ENCODE measurements at places on chromosomes 2 and 18.
A peak's percentile ranks its signal among the peaks of the same experiment; 100 is the strongest.

DNA sequence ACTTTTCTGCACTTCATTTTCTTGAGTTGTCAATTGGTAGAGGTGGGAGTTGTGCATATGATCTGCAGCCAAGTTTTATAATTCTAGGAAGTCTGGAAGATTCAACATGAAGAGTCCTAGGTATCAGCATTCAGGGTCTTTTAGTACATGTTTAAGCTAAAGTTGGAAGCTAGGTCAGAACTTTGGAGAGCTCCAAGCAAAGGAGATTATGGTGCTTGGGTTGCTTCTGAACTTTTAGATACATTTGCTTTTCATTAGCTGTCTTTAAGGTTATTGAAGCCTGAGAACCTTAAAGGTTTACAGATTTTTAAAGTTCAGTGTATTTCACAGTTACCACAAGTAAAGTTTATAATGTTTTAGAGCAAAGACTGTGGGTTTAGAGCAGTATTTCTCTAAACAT, 85.5 kb downstream of the EPC2 start:
- DNase-seq, result no peak

- DNase-seq, result peak; percentile 12
Measured at GRCh38 chr2:158015428-158016076, 86.1 kb upstream of the UPP2 start.

DNA sequence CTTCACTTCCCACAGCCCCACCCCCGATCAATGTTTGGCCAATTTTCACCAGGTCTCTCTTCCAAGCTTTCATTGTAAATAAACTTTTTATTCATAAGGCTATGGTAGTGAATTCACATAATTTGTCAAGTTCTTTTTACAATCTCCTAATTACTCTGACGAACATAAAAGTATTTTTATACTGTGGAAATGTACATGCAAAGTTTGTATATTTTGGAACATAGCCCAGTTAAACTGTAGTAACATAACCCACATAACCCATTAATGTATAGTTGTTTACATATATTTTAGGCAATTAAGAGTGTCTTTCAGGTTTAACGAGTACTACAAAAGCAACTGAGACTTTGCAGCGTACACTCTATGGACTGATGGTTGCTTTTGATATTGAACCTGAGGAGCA, 228.3 kb upstream of the ERBB4 start:
- DNase-seq, result no peak

DNA sequence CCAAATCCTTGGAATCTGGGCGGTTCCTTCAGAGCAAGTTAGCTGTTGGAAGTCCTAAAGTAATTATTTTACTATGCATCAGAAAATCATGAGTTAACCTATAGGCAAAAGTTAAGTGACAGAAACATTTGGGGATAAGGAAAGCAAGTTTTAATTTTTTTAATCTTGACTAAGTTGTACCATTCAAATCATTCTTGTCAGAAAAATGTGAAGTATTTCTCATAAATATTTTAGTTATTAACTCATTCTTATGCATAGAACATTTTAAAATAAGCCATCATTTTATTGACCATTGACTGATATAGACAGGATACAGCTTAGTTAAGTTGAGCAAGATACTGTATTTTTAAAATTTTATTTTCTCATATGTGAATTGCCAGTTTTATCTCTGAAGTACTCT, 98.2 kb upstream of the FOSL2 start:
- DNase-seq, result no peak

DNA sequence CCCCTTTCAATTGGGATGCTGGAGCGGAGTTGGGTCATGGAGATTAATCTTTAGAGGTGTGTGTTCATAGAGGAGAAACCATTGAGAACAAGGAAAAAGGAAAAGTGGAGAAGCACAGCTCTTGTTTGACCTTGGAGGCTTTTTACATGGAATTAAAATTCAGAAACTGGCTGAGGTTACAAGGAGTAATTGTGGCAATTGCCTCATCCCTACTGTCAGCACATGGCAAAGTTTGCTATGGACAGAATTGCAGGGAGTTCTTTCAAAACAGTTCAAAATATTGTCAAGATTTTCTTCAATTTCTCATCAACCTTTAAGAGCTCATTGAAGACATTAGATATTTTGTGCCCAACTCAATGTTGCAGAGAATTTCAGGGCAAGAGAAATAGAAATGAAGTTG, 232.7 kb downstream of the SLC8A1 start:
- no peak for DNase-seq

GRCh38 chr2:19687017-19687659, 214.6 kb downstream of the TTC32 start:
- DNase-seq, result no peak

GRCh38 chr2:207901829-207902228, 123.5 kb downstream of the PLEKHM3 start:
- DNase-seq, result no peak

DNA sequence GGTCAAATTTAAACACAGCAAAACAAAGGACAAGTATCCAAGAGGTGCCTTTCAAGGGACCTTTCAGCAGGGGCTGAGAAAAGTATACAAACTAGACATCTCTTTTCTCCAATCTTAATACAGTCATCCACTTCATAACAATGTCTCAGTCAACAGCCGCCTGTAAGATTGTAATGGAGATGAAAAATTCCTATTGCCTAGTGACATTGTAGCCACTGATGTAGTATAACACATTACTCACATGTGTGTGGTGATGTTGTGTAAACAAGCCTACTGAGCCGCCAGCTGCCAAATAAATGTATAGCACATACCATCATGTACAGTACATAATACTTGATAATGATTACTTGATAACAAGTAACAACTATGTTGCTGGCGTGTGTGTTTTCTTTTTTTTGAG, 31.0 kb downstream of the VIT start:
- DNase-seq, result no peak

- DNase-seq, result no peak
Measured at GRCh38 chr2:84807063-84807485, 73.8 kb downstream of the TRABD2A start.

GRCh38 chr2:73285159-73285739, 971 bp upstream of the FBXO41 start:
- DNase-seq, result peak; percentile 25

GRCh38 chr2:8999102-8999446, 4.4 kb downstream of the MBOAT2 start:
- DNase-seq, result no peak

- no peak for DNase-seq
Measured at GRCh38 chr2:237715459-237715947, 83.1 kb upstream of the RBM44 start.

DNA sequence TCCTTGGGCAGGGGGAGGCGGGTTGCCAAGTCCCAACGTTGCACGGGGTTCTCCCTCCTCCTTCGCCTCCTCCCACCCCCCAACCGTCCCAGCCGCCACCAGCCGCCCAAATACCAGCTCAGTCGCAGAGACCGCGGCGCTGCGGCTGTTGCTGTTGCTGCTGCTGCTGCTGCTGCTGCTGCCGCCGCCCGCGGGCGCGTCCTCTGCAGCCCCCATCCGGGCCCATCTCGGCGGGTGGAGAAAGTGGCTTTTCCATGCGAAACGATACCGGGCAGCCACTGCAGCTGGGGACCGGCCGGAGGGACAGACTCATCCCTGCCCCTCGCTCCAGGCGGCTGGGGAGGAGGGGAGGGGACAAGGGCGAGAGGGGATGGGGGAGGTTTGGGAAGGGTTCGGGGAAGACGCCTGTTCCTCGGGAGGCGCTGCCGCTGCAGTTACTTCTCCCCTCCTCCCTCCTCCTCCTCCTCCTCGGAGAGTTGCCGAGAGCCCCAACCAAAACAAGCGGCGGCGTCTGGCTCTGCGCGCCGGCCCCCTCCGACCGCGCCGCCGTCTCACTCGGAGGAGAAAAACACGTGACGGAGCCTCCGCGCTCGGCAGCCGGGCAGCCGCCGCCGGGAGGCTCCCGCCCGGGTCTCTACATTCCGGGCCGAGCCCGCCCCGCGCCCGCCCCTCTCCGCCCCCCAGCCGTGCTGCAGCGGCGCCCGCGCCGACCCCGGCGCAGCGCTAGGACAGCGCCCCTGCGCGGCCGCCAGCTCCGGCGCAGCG, at the start of gene IRS1:
TSS of gene IRS1 (minus strand) at position 610 of the 765 bp plus-strand sequence. CDS start 1,082 bp downstream, outside the sequence.
- DNase-seq, result peak; percentile 64

DNA sequence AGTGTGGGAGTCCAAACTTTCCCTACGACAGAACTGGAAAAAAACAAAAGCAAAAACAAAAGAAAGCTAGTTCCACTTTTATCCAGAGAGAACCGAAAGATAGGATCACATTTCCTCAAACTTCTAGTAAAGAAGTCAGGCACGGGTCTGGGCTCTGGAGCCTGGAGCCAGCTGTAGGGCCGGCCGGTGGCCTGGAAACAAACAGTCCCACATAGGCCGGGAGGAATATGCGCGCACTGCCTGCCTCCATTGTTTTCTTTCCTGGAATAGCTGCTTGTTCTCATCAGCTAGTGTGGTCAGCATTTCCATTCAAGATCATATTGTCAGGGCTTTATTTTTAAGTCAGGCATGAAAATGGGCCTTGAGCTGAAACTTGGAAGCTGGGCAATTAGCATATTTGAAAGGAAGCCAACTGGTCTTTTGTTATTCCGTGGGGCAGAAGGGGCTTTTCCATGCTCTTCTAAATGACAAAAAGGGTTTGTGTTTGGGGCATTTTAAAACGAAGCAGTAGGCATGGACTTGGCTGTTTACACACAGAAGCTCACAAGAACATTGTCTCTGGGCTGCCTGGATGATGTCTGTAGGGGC, 58.7 kb upstream of the RFX8 start:
- DNase-seq, result no peak

DNA sequence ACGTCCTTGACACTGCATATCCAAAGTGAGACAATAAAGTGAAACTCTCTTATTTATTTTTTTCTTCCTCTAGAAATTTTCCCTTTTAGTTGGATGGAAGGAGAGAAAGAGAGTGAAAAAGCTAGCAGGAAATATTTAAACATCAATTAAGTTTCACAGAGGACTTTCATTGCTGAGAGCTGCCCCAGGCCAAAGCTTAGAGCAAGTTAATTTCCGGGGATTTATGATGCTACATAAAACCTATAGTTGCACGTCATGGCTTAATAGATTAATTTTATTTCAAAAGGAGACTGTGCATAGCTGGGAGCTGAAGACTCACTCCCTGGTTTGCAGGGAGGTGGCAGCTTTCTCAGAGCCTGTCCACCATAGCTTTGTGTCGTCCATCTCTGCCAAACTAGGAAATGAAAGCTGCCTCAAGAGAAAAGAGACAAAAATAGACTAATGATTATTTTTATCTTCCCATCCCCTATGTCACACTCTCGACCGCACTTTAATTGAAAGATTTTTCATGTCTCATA, 323.3 kb upstream of the RAB6C start:
- no peak for DNase-seq

DNA sequence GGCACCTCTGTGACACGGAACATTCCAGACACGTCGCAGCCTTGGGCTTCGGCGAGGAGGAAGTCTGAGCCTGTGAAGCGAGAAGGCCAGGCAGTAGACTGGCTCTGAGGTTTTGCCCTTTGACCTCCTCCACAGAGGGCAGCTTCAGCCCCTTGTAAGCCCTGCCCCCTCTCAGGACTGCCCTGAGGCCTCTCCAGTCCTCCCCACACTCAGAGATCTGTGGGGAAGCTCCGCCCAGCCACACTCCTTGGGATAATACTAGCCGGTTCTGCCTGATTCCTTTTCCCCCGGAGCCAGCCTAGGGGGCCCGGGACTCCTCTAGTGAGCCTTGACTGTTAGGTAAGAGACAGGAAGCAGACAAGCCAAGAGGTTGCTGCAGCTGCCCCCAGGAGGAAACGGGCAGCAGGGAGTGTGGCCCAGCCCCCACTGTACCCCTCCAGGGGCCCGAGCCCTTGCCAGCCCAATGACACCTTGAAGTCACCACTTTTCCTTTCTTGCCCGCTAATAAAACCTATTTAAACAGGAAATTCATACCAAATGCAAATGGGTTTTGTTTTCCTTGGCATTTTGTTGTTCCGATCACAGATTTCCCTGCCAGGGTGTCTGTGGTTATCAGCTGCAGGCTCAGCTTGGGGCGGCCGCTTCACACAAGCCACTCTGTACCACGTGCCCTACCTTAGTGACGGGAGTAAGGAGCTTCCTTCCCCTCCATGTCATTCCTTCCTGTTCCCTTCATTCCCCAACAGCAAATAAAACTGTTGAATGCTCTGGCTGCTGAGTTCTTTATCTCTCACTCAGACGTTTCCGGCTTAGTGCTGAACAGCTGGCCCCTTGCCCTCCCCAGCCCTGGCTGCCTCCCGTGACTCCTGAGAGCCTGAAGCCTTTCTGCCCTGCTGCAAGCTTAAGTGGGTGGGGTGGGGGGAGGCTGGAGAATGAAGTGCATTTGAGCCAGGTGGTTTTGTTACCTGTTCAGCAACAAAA, 124.7 kb downstream of the CABLES1 start:
- DNase-seq, result peak; percentile 5

GRCh38 chr2:113407446-113408099, 29.9 kb upstream of the ZNG1B start:
- no peak for DNase-seq

DNA sequence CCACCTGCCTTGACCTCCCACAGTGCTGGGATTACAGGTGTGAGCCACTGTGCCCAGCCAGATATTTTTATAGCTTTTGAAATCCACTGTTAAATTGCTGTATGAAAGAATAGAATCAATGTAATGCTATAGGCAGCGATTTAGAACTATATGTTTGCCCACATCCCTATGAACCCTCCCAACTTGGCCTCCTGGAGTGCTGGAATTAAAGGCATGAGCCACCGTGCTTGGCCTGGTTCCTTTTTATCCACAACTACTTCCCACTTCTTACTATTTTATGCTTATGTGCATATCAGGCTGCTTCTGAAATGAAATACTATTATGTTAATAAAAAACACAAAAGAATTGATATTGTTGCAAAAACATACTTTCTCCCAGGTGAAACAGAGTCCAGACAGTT, 11.6 kb upstream of the PTPN2 start:
- no peak for DNase-seq

GRCh38 chr2:176149481-176149938, 1.8 kb upstream of the HOXD4 start:
- no peak for DNase-seq

DNA sequence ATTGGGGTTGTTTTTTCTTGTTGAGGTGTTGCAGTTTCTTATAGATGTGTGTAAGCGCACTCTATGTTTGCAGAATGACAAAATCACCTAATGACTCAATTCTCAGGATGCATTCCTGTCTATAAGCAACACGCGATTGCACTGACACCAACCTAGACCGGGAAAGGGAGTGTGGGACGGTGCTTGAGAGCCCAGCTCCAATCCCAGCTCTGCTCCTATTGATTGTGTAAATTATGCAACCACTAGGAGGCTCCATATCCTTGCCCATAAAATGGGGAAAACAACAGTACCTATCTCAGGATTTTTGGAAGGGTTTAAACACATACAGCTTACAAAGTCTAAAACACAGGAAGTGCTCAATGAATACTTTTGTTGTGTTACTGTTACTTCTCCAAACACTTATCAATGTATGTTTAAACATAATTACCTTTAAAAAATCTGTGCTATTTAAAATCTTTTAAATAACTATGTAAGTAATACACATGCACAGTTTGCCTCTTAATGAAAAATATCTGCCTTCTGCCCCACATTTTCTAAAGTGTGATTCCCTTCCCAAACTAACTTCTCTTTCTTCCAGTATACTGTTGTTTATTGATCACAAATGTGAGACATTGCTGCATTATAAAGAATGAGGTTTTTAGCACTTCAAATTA, 132.5 kb downstream of the SPHKAP start:
- no peak for DNase-seq

- DNase-seq, result no peak
Measured at GRCh38 chr18:57030417-57030816, 116.5 kb upstream of the BOD1L2 start.
